Memory B cell (primary cell): ENCODE measurements at places on chromosomes 6 and 20.

GRCh38 chr6:16972535-16972934 is 129.3 kb upstream of the STMND1 start:
- no peak for DNase-seq
- H3K4me3 ChIP-seq: no peak overlapping the region
- no peak overlapping the region for H3K27ac ChIP-seq
- H3K36me3 ChIP-seq: no peaks in the 10 kb centered on the region

DNA sequence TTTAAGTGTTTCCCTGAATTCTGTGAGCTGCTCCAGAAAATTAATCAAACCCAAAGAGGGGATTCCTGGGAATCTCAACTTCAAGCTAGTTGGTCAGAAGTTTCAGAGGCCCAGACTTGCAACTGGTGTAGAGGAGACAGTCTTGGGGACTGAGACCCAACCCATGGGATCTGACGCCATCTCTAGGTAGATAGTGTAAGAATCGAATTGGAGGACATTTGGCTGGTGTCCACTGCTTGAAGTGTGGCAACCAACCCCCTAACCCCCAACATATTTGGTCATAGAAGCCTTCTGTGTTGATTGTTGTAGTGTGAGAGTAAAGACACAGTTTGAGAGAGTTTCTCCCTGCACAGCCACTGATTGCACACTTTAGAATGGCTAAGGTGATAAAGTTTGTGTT is 103.5 kb upstream of the CARMIL1 start:
- DNase-seq: no peak
- H3K36me3 ChIP-seq: no peaks in the 10 kb centered on the region
- no peak overlapping the region for H3K4me3 ChIP-seq
- peaks cover 2% of the 10 kb centered on the region for H3K4me1 ChIP-seq

- peaks cover 17% of the 10 kb centered on the region for H3K36me3 ChIP-seq
- no peak for DNase-seq
- no peaks in the 10 kb centered on the region for H3K27me3 ChIP-seq
- peaks cover 14% of the 10 kb centered on the region for H3K4me1 ChIP-seq
These were observed 18.3 kb upstream of the PLN start for GRCh38 chr6:118529756-118530155.

DNA sequence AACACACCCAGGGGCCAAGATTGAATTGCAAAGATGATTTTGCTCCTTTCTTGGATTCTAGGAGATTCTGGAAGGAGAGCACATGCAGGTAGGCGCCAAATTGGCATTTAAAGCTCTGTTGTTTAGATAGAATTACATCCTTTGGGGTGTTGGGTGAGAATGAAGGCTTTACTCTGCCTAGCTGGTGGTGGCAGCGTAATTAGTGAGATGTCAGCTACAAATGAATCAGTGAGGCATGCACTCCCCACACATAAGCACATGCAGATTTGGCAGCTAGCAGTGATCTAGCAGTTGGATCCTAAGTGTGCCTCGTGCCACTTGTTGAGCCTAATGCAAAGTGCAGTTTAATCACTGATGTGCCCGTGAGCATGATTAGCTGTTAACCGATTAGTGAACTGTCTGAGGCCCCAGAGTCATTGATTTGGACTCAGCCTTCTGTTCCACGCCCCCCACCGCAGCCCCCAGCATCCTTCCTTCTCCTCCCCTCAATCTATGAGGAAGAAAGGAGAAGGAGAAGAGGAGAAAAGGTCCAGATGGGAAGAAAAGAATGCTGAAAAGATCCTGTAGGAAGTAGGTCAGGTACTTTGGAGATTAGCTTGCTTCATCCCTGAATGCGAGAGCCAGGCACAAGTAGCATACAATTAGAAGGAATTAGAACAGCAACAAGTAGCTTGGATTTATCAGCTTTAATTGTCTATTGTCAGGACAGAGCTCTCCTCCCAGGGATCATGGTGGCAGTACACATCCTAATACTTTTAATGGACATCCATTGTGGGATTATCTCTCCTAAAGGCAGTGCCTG is 6.0 kb upstream of the PRDM1 start:
- H3K4me3 ChIP-seq: no peak overlapping the region
- H3K27ac ChIP-seq: no peak overlapping the region
- H3K27me3 ChIP-seq: no peaks in the 10 kb centered on the region
- H3K36me3 ChIP-seq: no peaks in the 10 kb centered on the region
- H3K4me1 ChIP-seq: peaks cover 9% of the 10 kb centered on the region

- H3K36me3 ChIP-seq: no peaks in the 10 kb centered on the region
- peaks cover 22% of the 10 kb centered on the region for H3K27me3 ChIP-seq
- H3K27ac ChIP-seq: no peak overlapping the region
- no peaks in the 10 kb centered on the region for H3K4me1 ChIP-seq
- no peak overlapping the region for H3K4me3 ChIP-seq
These were observed 156.1 kb upstream of the LRFN2 start for GRCh38 chr6:40743226-40743625.

GRCh38 chr20:63957004-63957689 is 931 bp upstream of the UCKL1 start:
- no peak overlapping the region for H3K27ac ChIP-seq
- peaks cover 4% of the 10 kb centered on the region for H3K36me3 ChIP-seq
- H3K4me1 ChIP-seq: peaks cover 28% of the 10 kb centered on the region
- H3K27me3 ChIP-seq: no peaks in the 10 kb centered on the region

GRCh38 chr20:32966881-32967781 is 37.1 kb downstream of the SUN5 start:
- peak; percentile 58 for DNase-seq
- H3K36me3 ChIP-seq: no peaks in the 10 kb centered on the region
- H3K4me3 ChIP-seq: peak overlapping the region; percentile 6

- H3K36me3 ChIP-seq: no peaks in the 10 kb centered on the region
- H3K27ac ChIP-seq: no peak overlapping the region
- DNase-seq: no peak
- H3K27me3 ChIP-seq: peaks cover 3% of the 10 kb centered on the region
These were observed 56.2 kb downstream of the MAP7 start for GRCh38 chr6:136494059-136494458.

- peaks cover 18% of the 10 kb centered on the region for H3K27me3 ChIP-seq
- no peak overlapping the region for H3K4me3 ChIP-seq
- no peaks in the 10 kb centered on the region for H3K36me3 ChIP-seq
- H3K27ac ChIP-seq: no peak overlapping the region
These were observed 70.8 kb upstream of the SLC22A23 start for GRCh38 chr6:3527651-3527977.

DNA sequence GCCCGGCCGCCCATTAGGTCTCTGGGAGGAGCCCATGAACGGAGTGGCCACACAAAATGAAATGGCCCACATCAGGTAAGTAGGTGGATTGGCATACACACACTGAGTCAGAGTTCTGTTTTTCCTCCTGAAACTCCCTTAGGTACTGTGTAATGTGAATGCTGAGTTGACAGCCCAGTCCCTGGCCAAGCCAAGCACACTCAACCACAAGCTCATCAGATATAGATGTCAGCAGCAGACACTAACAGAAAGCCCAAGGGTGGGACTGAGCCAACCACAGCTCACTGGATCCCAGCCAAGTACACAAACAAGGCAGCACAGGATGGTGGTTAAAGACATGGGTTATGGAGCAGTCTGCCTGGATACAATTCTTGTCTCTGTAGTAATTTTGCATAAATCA is 403.4 kb downstream of the GJA1 start:
- no peak overlapping the region for H3K4me3 ChIP-seq
- no peaks in the 10 kb centered on the region for H3K4me1 ChIP-seq
- no peak for DNase-seq
- H3K36me3 ChIP-seq: no peaks in the 10 kb centered on the region

DNA sequence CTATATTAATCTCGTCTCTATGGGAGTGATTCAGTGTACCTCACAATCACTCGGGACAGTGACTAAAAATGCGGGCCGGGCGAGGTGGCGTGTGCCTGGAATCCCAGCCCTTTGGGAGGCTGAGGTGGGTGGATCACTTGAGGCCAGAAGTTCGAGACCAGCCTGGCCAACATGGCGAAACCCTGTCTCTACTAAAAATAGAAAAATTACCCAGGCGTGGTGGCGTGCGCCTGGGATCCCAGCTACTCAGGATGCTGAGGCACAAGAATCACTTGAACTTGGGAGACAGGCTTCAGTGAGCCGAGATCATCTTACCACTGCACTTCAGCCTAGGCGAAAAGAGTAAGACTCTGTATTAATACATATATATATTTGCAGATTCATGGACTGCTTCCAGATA is 17.4 kb downstream of the POPDC3 start:
- no peak for DNase-seq
- H3K4me3 ChIP-seq: no peak overlapping the region
- peaks cover 8% of the 10 kb centered on the region for H3K27me3 ChIP-seq
- H3K36me3 ChIP-seq: no peaks in the 10 kb centered on the region
- H3K4me1 ChIP-seq: no peaks in the 10 kb centered on the region

- H3K27ac ChIP-seq: peak overlapping the region; percentile 65
- H3K4me3 ChIP-seq: peak overlapping the region; percentile 74
- no peaks in the 10 kb centered on the region for H3K36me3 ChIP-seq
These were observed 696 bp upstream of the SIRPA start for GRCh38 chr20:1894471-1894950.

GRCh38 chr6:85674604-85675003 is 31.9 kb upstream of the SYNCRIP start:
- no peak overlapping the region for H3K4me3 ChIP-seq
- no peaks in the 10 kb centered on the region for H3K27me3 ChIP-seq
- peaks cover 25% of the 10 kb centered on the region for H3K36me3 ChIP-seq
- DNase-seq: no peak
- H3K4me1 ChIP-seq: peaks cover 49% of the 10 kb centered on the region
- H3K27ac ChIP-seq: no peak overlapping the region

DNA sequence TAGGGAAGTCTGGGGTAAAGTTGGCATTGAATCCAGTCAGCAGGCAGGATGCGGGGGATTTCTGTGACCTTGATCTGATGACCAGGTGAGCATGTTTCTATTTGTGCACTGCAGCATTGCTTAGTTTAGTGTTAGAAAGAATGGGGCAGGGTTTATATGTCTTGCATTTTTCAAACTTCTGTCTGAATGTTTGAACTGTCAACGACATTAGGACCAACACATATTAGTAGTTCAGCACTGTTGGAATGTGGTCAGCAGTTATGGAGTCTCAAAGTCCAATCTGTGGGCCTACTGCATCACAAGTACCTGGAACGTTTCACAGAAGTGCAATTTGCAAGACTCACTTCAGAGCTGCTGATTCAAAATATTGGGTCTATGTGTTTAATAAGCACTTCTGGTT is 276.6 kb upstream of the BMP2 start:
- no peak overlapping the region for H3K4me3 ChIP-seq
- no peaks in the 10 kb centered on the region for H3K36me3 ChIP-seq

DNA sequence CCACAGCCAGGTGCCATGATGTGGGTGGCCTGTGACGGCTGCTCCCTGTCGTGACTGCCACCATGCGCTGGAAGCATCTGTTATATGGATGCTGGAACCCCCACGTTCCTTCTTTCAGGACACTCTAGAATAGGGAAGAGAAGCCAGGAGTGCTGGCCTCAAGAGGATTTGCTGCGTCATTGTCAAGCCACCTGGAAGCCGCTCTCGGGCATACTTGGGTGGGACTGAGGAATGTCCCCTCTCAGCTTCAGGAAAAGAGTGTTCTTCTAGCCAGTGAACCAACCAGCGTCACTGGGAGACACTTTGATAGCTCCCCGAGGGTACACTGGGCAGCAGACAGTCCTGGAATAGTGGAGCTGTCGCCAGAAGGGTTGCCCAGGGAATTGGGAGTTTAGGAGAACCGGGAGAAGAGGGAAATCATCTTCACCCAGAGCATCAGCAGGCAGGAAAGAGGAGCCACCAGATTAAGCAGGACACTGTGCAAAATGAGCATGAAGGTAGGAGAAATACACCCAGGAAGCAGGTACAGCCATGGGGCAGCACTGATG is 130.8 kb upstream of the SASH1 start:
- no peak overlapping the region for H3K27ac ChIP-seq
- DNase-seq: no peak
- H3K27me3 ChIP-seq: peaks cover 12% of the 10 kb centered on the region
- H3K4me3 ChIP-seq: no peak overlapping the region
- no peaks in the 10 kb centered on the region for H3K36me3 ChIP-seq
- H3K4me1 ChIP-seq: no peaks in the 10 kb centered on the region

GRCh38 chr6:142334294-142334693 is 32.5 kb downstream of the ADGRG6 start:
- H3K4me3 ChIP-seq: no peak overlapping the region
- no peaks in the 10 kb centered on the region for H3K36me3 ChIP-seq
- no peak for DNase-seq
- no peaks in the 10 kb centered on the region for H3K4me1 ChIP-seq

DNA sequence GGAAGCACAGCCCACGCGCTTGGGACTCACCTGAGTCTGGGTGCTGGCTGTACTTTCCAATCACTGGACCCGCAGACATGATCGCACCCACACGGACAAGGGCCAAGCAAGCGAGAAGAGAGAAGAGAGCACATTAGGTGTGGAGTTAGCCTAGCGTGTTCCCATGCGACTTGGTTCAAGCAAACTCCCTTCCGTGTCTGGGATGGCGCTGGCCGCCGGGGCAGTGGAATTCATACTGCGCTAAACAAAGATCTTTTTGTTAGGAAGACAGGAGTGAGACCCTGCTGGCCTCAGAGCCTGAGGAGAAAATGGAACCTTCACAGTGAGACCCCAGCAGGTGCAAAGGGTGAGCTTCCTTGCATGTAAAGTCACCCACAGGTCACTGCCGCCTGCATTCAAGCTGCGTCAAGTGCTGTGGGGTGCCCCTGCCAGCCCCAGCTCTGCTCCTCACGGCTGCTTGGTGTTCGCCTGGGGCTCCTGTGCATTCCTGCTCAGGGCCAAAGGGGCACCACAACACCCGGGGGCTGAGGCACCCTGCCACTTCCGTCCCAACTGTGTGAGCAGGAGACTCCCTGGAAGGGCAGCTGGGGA is 26.4 kb downstream of the PSMG4 start:
- no peak overlapping the region for H3K27ac ChIP-seq
- H3K27me3 ChIP-seq: no peaks in the 10 kb centered on the region
- H3K36me3 ChIP-seq: no peaks in the 10 kb centered on the region
- no peaks in the 10 kb centered on the region for H3K4me1 ChIP-seq

GRCh38 chr6:156789081-156789943 is 12.1 kb downstream of the ARID1B start:
- DNase-seq: no peak
- H3K36me3 ChIP-seq: peaks cover 11% of the 10 kb centered on the region
- H3K4me1 ChIP-seq: peaks cover 59% of the 10 kb centered on the region
- H3K27me3 ChIP-seq: no peaks in the 10 kb centered on the region
- peak overlapping the region; percentile 27 for H3K4me3 ChIP-seq
